Fibroblast of skin of abdomen (primary cell): ENCODE measurements at places on chromosomes 5 and 9.
A peak's percentile ranks its signal among the peaks of the same experiment; 100 is the strongest.

GRCh38 chr9:132994410-132995120, 16.1 kb downstream of the GFI1B start:
- peak; percentile 21 for DNase-seq

- DNase-seq, result peak; percentile 27
Measured at GRCh38 chr5:15425766-15426165, 74.2 kb upstream of the FBXL7 start.

GRCh38 chr9:126611592-126612325, 2.0 kb upstream of the LMX1B start:
- DNase-seq, result peak; percentile 38

- DNase-seq, result no peak
Measured at GRCh38 chr9:117160254-117160653, 254.6 kb downstream of the ASTN2 start.

- DNase-seq, result no peak
Measured at GRCh38 chr5:88190106-88190834, 78.4 kb downstream of the TMEM161B start.
